ENCODE measurements at places on chromosomes 2 and 18.

DNA sequence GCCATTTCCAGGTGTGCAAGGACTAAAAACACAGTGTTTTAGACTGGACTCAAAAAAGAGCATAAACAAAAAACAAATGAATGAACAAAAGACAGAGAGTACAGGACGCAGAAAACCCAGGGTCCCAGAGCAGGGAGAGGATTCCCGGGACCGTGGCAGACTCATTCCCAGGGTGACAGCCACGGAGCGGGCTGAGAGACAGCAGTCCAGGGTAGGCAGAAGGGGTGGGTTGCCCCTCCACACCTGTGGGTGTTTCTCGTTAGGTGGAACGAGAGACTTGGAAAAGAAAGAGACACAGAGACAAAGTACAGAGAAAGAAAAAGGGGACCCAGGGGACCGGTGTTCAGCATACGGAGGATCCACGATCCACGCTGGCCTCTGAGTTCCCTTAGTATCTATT, 273.4 kb downstream of the EIPR1 start:
- DNase-seq = no peak

DNA sequence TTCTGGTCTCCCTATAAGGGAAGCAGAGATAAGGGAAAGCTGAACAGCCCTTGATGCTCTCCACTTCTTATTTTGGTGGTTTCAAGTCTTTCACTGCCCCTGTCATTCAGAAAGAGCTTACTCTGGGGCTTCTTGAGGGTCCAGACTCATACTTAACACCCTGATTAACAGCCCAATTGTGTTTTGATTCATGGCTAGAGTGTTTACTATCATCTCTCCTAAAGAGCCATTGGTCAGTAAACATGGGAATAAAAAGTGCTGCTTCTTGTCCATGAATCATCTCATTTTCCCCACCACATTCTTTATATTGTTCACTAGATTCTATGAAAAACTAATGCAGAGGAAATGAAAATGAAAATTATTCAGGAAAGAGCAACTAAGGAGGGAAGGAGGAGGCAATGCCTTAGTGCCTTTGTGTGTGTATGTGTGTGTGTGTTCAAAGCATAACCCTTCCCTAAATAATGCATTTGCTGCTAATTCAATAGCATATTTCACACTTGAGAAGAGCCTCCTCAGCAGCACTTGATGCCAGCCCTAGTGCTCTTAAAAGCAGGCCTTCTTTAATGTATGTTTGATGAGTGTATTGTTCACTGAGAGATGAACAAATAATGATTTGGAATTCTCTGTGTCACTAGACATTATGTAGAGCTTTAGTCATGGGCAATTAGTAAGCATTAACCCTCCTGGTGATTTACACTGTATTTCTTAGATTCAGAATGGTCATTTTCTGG, 63.5 kb downstream of the DCC start:
- DNase-seq = no peak

DNA sequence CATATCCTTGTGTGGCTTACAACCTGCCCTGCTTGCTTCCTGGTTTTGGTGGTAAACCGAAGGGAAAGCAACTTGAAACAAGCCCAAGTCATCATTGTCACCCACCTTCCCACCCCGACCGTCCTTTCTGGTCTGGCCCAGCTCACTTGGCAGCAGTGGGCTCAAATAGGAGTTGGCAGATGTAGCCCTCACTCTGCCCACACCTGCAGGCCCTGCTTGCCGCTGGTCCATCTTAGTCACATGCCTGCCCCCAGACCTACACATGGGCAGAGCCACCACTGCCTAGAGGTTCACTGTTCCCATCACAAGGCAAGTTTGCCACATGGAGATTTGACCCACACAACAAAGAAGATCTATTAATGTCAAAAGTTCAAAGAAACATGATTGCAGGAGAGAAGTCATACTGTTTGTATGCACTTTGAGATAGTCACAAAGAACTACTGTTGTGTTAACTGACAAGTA, 9.3 kb downstream of the EIPR1 start:
- DNase-seq = no peak

DNA sequence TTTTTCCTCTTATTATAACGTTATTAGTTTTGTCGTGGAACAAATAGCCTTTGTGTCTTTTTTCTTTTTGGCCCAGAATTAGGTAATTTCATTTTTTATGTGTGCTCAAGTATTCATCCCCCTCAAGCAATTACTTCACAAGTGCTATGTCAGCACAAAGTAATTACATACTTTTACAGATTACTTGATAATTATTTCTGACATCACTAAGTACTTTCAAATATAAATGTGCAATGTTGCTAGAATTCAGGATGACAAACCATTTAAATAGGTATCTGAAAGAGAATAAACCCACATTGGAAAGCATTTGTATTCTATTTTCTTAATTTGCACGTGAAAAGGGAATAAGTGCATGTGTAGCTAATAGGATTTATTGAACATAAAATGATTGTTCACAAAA, 238.2 kb downstream of the CDH7 start:
- DNase-seq = no peak

- no peak for DNase-seq
Observed at GRCh38 chr2:238796223-238796885, 51.5 kb upstream of the TWIST2 start.

DNA sequence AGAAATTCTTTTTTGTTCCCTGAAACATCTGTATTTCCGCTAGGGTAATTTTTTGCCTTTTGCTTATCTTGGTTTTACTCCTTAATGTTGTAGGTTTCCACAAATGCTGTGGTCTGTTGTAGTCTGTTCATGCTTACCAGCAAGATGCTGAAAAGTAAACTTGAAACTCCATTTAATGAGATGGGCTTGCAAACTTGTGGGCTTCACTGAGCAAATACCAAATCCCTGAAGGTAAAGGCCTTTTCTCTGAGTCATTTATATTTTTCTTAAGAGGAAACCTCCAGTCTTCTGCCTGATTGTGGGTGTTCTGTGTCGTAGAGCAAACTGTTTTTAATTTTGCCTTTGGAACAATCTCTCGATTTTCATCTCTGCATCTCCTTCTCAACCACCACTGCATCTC, 9.3 kb downstream of the SP140 start:
- DNase-seq = no peak

DNA sequence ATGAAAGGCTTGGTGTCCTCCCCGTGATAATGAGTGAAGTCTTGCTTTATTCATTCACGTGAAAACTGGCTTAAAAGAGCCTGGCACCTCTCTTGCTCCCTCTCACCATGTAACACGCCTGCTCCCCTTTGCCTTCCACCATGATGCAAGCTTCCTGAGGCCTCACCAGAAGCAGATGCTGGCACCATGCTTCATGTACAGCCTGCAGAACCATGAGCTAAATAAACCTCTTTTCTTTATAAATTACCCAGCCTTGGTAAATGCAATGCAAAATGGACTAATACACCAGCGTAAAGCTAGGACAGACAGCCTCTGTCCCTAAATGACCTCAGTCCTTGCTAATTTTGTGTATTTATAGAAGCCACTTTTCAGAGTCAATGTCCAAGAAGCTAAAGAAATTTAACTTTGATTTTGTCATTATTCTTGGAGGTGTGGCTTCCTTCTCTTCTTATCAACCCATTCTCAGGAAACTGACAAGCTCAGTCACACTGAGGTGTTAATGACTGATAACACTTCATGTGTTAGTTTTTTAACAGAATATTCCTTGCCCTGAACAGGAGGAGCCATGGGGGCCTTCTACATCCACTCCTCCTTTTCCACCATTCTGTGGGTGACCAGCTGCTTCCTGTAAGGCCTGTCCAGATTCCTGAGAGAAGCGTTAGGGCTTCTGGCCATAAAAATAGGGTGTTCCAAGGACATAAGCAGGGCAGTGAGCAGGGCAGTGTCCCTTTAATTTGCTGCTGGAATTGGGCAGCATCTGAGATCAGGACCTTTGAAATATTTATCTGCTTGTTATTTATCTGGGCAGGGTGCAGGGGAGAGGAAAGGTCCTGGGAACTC, 38.0 kb upstream of the EPAS1 start:
- DNase-seq = no peak

GRCh38 chr18:63224630-63225029, 94.9 kb downstream of the BCL2 start:
- DNase-seq = no peak

DNA sequence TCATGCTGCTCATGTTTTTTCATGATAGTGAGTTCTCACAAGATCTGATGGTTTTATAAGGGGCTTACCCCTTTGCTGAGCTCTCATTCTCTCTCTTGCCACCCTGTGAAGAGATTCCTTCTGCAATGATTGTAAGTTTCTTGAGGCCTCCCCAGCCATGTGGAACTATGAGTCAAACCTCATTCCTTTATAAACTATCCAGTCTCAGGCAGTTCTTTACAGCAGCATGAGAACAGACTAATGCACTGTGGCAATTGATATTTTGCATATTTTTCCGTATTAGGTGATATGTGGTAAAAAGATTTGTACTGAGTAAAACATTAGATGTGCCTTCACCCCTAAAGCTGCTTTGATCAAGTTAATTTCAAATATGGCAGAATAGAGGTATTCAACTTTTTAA, 48.8 kb downstream of the RAB27B start:
- no peak for DNase-seq

DNA sequence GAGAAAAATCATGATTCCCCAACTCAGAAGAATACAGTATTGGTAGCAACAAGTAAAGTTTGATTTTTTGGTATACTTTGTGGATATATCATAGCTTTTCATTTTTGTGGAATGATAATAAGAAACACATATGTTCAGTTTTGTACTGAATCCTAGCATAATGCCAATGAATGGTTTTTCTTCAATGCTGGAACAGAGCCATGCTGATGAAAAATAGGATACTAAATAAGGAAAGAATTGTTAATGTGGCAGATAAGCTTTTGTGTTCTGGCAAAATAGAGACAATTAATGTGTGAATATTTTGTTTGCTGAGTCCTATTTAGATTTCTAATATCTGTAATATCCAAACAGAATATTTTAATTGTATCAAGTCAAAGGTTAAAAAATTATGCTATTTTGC, 21.9 kb downstream of the CD28 start:
- DNase-seq = no peak

- no peak for DNase-seq
Observed at GRCh38 chr2:27353762-27354596, 2.6 kb downstream of the GTF3C2 start.

DNA sequence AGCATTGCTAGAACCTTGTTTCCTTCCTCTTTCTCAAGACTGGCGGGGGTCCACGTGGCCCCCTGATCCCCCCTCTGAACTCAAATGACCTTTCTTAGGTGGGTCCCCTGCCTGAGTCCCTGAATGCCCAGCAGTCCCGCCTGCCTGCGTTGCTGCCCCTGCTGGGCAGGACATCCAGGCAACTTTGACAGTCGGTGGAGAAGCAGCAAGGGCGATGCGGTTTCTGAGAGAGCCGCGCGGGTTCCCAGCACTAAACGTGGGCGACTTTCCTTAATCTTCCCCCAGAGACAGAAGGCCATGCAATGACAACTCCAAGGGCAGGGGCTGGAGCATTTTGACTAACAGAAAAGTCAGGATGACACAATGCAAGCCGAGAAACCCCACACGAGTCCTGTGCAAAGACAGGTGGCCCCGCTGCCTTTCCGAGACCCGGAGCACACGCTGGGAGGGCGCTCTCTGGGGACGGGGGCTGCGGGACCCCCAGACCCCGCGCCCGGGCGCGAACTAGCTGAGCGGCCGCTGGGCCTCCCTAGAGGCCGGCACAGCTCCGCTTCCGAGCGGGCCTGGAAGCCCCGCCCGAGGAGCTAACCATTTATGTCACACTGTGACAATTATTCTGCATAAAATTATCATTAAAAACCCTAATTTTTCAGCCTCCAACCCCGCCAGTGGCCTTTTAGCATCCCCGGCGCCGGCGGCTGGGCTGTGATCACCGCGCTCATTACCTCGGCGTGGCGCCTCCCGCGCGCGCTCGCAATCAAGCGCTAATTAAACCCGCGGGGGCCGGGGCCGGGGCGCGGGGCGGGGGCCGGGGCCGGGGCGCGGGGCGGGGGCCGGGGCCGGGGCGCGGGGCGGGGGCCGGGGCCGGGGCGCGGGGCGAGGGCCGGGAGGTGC, 27.4 kb downstream of the ASB18 start:
- DNase-seq = no peak

DNA sequence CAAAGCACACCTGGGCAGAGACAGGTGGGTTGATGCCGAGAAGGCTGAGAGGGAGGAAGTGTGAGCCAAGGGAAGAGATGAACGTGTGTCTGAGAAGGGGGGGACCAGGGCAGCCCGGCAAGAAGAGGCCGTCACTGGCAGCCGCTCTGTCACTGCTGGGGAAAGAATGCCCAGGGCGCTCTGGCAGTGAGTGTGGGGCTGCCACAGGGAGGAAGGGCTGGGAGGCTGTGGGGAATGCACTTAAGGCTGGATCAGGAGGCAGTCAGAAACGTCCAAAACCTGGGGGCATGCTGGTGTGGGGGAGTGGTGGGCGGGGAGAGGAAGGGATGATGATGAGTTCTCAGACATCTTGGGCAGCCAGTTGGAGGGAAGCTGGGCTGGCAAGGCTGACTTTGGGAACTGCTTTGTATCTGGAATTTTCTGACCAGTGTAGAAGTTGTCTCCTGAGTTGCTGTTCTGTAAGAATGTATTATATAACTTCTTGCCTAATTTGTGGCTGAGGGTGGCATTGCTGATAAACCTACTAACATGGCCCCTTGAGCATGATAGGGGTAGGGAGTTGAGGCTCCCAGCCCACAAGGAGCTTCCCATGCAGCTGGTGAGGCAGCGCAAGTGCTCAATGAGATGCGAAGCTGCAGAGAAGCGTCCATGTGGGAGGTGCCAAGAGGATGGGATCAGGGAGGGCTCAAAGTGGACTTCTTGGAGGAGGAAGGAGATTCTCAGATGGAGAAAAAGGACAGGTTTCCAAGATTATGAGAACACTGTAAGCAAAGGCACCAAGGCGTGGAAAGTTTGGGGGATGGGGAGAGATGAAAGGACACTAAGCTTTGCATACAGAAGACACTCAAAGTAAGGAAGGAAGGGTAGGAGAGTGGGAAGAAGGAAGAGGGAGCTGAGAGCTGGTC, 185.1 kb upstream of the HAAO start:
- DNase-seq = no peak

DNA sequence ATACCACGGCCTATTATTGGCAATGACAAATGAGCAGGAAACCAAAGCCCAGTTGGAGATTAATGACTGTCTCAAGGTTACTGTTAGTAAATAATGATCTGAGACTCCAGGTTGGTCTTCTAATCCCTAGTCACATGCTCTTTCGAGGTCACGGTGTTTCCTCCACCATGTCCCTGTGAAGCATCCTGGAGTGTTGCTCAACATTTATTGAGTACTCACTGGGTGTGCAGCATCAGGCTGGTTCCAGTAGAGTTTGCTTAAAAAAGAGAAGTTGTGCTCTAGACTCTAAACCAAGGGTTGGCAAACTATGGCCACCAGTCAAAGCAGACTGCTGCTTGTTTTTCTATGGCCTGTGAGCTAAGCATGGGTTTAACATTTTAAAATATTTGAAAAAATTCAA, 263.8 kb upstream of the ATP5MC3 start:
- DNase-seq = no peak
